ENCODE measurements at places on chromosomes 5 and 9. TPM values are rescaled to one million over a fixed set of nuclear protein-coding genes. Genes with fewer than 3 reads are reported as not detected.

DNA sequence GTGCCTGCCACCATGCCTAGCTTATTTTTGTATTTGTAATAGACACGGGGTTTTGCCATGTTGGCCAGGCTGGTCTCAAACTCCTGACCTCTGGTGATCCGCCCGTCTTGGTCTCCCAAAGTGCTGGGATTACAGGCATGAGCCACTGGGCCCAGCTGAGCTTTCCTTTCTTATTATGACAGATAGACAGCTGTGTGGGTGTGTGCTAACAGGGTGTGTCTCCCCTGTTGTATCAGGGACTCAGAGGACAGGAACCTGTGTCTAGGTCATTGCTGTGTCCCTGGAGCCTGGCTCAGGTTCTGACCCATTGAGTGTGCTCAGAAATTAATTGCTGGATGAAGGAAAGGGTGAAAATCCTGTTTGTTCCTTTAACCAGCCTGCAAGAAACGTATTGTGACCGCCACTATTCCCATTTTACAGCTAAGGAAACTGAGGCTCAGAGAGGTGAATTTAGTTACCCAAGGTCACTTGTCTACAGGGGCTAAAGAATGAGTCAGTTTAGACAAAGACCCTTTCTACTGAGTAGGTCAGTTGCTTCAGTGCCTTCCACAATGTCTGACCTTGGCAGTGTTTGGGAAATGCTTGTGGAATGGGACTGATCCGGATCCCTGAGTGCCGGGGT, 16.8 kb downstream of the NCS1 start:
- DNase-seq = no peak

DNA sequence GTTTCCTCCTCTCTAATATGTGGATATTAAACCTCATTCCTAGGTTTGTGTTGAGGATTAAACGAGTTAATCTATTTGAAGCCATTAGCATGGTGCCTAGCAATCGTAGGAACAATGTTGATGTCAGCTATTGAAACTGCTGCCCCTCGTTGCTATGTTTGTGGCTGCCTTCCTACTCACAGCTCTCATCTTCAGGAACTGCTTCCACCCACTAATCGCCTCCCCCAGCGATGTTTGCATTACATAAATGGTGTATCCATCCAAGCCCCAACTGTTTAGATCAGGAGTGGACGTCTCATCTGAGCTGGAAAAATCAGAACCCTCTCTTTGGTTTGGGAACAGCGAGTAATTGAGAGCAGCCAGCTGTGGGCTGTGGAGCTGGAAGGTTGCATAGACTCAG, 416.6 kb downstream of the ARHGEF28 start:
- DNase-seq = no peak

DNA sequence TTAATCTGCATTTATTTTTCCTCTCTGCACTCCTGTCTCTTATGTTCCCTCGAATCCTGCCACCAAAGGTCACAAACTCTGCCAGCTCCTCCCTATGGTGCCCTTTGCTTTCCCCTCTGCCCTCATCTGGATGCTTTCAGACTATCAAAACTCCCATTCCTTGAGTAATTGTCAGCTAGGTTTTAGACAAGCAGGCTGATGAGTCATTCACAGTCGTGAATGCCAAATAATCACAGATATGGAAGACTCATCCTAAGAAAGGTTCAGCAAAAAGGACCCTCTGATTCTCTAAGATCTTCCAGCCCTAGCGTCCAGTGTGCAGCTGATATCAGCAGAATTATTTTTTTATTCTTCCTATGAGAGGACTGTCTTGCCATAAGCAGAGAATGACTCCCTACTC, 104.5 kb upstream of the NUDT12 start:
- no peak for DNase-seq

The TTC1 gene
- 85.0 TPM for total RNA-seq
